GM12891 (cell line): ENCODE measurements at places on chromosomes 16 and 17.

DNA sequence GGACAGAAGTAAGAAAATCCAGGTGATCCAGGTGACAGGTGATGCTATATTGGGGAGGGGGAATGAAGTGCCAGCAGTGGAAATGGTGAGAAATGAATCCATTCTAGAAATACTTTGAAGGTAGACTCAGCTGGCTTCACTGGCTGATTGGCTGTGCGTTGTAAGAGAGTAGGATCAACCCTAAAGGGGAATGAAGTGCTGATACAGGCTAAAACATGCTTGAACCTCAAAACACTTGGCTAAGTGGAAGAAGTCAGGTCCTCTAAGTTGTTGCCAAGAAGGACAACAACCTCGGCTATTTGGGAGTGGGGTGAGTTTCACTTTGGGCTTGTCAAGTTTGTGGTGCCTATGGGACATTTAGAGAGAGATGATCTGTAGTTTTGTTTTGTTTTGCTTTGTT, 24.1 kb upstream of the SCNN1B start:
- no peak for DNase-seq

DNA sequence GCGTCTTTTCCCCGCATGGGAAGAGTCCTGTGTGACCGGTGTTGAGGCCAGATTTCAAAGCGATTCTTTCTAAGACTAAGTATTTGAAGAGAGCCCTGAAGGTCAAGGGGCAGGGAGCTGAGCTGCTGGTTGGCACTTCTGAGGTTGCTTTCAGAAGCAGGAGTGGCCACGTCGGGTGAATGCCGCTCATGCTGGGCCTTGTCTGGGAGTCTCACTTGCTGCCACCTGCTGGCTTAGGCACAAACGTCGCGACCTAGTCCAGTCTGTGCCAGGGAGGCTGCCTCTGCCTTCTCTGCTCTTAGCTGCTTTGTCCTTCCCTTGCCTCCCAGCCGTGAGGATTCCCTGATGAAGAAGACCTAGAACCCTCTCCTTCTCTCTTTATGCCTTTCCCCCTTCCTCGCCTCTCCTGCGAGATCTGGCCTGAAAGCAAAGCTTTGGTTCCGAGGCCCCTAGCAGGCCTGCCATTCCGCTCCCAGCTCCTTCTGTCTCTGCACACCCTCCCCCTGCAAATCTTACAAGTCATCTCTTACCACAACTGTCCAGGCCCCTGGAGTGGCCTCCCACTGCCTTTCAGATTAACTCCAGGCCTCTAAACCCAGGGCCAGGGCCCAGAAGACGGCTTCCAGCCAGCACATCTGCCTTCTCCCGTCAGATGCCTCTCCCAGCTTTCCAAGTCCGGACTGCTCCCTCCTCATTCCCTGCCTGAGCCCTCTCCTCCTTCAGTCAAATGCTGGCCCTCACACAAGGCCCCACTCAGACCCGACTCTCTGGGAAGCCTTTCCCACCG, 11.4 kb downstream of the CTNS start:
- DNase-seq, result no peak

DNA sequence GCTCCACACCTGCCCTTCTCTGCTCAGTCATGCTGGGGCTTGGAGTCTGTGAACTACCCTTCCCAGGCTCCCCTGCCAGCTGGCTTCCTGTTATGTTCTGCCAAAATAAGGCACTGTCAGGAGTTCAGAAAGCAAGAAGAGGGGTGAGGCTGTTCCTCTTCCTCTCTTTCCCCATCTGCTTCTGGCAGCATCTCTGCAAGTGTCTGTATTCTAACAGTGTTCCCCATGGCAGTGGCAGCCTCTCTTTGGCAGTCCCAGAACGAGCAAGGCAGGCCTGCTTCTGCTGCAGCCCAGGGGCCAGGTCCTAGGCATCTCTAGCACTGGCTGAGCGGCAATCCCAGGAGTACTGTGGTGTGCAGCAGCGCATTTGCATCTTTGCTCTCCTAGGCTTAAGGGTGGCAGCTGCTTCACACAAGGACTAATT, 219.1 kb downstream of the STX8 start:
- no peak for DNase-seq

GRCh38 chr17:9705745-9706144, 60.4 kb downstream of the USP43 start:
- no peak for DNase-seq

GRCh38 chr16:85366031-85366763, 246.9 kb upstream of the GSE1 start:
- no peak for DNase-seq
